Right lobe of liver (tissue), 6 donors: ENCODE measurements at places on chromosomes 6 and 20. TPM values are rescaled to one million over a fixed set of nuclear protein-coding genes. Genes with fewer than 3 reads are reported as not detected.

Gene CD83
- 0.37 TPM for total RNA-seq

Gene CD93
- 8.9 TPM for total RNA-seq

Gene CTSZ
- total RNA-seq: 198 TPM

GRCh38 chr6:163329991-163330390, 84.5 kb upstream of the QKI start:
- no peak for DNase-seq

GRCh38 chr6:42790549-42791181, 8.8 kb downstream of the BICRAL start:
- DNase-seq: no peak

DNA sequence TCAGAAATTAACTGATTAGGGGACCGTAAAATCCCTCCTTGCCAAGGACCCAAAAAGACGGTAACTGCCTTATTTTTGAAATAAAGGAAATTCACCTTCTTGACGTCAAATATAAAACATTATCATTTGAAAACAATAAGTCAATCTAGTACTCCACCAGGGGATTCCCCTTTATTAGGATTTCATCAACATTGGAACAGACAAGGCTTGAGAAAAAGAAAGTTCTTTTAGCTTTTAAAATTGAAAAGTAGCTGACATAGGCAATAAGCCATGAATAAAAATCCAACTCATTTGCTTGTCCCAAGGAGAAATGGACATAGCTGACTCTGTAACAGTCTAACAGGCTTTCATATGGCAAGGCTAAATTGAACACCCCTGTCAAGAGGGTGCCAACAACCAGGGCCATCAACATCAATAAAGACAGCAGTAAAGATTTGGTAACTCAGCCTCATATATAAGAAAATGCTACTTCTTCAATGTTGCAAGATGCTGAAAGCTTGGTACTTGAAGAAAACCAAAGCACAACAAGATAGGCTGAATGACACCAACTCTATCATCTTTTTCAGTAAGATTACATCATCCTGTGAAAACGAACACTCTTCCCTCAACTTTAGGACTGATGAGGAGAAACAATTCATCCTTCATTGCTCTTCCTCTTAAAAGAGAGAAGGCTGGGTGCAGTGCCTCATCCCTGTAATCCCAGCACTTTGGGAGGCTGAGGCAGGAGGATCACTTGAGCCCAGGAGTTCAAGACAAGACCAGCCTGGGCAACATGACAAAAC, 121.0 kb upstream of the PRDM1 start:
- DNase-seq: no peak

DNA sequence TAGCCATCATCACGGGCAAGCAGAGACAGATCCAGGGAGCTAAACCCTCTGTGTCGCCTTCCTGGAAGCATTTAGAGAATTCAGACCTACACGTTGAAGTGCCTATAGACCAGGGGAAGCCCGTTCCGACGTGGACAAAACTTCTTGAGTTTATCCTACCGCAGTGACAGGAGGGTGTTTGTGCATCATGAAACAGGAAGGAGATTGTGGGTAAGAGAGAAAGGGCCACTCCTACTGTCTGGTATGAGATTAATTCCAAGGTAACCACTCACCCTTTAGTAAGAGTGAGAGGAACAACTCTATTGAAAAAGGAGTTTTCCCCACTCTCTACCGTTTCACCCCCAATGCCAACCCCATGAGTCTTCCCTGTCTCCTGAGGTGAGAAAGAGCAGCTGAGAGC, 133.7 kb downstream of the TFAP2C start:
- DNase-seq: no peak
